ENCODE measurements at places on chromosomes 3 and 15.

DNA sequence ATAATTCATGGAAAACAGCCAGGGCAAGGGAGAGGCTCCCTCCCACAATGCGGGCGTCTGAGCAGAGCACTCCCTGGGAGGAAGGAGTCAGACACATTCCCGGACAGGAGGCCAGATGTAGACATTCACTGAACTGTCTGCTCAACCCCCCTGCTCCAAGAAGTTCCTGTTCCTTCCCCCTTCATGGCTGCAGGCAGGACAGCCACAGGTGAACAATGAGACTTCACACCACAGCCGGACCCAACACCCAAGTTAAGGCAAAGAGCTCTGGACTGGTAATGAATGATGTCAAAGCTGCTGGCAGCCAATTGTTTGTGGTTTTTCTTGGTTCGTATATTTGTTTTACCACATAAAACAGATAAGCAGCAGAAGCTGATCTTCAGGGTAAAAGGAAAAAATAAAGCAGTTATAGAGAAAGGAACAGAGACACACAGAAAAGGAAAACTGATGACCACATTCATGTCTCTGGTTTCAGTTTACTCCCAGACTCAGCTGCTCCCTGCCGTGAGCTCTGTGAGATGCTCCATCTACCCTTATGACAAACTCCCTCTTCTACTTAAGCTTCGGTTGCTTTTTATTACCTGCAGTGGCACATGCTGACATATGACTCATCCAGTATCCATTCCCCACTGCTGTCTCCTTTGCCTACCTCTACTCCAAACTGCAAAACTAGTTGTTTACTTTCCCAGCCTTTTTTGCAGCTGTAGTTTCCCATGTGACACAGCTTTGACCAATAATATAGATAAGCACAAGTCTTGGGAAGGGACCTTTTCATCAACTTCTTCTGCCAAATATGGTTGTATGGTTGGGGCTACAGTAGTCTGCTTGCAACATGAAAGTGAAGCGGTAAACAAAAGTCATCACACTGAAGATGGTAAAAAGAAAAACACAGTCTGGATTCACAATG is 33.1 kb downstream of the DZIP1L start:
- DNase-seq: peak; percentile 87

- DNase-seq: no peak
Observed at GRCh38 chr3:118626453-118626852, 408.2 kb downstream of the IGSF11 start.

DNA sequence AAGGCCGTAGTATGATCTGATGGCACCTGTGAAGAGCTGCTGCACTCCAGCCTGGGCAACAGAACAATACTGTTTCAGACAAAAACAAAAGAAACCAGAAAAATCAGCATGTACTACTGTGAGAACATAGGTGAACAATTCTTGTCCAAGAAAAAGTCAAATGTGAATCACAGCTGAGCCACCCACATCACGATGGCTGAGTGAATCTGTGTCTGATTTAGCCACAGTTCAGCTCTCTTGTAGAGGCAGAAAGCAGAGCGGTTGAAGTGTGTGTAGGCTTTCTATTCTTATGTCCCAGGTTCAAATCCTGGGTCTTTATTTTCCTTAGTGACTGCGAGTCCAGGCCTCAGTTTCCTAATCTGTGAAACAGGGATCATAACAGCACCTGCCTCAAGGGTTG is 4.4 kb upstream of the FURIN start:
- DNase-seq: no peak

DNA sequence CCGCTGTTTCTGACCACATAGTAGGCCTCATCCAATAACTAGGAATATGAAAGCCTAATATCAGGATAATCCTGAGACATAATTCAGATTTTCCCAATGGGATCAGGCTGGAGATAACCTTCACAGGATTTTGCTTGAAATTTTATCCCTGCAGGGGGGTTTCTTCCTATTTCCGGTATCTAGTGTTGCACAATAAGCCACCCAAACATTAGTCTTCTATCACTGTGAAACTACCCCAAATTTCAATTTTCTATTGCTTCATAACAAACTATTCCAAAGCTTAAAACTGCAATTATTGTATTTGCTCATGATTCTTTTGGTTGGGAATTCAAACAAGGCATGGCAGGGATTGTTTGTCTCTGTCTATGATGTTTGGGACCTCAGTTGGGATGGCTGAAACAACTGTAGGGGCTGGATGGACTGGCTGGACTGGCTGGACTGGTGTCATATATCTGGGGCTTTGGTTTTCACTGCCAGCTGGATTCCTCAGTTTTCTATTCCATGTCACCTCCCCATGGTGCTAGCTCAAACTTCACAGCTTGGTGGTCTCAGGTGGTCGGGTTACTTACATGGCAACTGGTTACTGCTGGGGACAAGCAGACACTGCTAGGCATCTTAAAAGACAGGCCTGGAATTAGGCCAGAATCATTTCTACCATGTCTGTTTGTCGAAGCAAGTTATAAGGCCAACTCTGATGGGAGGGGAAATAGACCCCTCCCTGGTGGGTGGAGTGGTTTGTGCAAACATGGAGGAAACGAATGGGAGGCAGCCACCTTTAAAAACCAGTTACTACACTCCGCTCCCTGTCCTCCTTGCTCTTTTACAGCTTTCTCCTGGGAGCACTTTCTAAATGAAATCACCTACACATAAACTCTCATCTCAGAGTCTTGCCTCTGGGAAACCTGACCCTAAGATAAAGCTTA is 88.2 kb upstream of the STT3B start:
- DNase-seq: no peak

GRCh38 chr3:149816986-149817385 is 4.0 kb downstream of the RNF13 start:
- peak; percentile 33 for DNase-seq

DNA sequence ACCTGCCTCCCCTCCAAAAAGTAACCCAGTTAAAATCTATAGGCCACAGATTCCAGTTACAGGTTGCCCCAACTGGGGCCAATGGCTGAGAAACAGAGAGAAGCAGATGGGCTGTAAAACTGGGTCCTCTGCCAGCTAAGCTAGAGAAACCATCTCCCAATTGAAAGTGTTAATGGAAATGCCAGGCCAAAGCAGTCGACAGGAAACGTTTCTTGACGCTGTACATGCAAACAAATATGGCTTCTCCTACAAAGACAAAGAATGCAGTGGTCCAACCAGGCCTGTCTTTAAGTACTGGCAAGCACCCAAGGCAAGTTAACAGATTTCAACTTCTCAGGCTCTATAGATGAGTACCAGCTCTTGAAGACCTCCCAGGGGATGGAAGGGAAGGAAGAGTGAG is 71.3 kb downstream of the MAGI1 start:
- no peak for DNase-seq

GRCh38 chr3:50270422-50271224 is 1.7 kb downstream of the SEMA3B start:
- no peak for DNase-seq
